Ascending aorta (tissue), 2 donors: ENCODE measurements at places on chromosomes 6 and 20.

DNA sequence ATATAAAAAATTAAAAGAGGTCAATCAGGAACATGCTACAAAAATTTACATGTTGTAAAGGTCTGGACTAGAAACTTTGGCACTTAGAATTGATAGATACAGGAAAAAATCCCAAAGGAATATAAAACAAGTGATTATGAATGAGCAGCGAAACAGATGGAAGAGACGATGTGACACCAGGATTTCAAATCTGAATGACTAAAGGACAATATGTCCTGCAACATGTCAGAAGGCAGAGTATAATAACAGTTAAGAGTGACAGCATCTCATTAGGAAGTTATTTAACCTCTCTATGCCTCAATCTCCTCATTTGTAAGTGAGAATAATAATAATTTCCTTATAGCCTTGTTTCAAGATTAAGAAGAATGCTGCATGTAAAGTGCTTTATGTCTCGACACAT lies 50.3 kb downstream of the FRK start:
- no peak overlapping the region for H3K4me3 ChIP-seq
- H3K36me3 ChIP-seq, result no peaks in the 10 kb centered on the region
- no peak for DNase-seq
- no peaks in the 10 kb centered on the region for H3K4me1 ChIP-seq
- H3K27me3 ChIP-seq, result no peaks in the 10 kb centered on the region

DNA sequence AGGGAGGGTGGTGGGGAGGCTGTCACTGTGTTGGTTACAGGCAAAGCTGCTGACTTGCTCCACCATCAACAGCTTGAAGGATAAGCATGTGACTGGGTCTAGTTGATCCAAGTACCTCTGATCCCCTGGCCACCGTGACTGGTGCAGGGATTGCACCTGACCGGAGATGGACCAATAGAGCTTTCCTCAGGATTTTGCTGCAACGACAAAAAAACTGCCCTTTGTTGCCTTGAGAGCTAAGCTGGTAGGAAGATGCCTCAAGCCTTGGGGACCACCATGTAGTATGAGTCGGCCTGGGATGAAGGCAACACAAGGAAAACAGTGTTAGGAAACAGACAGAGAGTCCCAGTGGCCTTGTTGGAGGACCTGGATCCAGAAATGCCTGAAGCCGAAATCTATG lies 1.8 kb downstream of the OCSTAMP start:
- H3K4me1 ChIP-seq, result no peaks in the 10 kb centered on the region
- no peaks in the 10 kb centered on the region for H3K27me3 ChIP-seq
- DNase-seq, result no peak
- no peaks in the 10 kb centered on the region for H3K36me3 ChIP-seq

DNA sequence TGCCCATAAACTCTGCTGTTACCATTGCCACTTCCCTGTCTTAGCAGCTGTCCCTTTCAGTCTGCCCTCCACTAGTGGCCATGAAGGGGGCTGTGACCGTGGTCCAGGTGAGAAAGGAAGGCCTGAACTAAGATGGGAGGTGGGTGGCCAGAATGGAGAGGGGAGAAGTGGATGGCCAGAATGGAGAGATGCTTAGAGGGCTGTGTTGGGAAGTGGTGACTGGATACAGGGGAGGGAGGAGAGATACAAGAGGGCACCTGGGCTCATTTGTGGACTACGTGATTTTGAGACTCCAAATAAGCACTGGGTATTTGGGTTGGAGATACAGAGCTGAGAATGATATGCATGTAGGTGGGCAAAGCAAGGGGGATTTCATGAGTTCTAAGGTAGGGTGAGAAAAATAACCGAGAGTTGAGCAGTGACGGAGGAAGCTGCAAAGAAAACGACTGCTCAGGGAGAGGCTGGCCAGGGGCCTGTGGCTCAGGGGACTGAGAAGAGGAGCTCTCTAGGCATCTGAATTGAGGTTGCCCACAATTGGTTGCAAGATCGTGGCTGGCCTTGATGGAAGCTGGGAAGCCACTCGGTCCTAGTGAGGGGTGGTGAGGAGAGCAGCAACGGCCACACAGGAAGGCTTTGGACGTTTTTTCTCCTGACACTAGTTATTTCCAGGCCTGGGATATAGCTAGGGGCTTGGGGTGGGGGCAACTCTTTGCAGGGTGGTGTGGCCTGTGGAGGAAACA lies 36.9 kb downstream of the PANK2 start:
- H3K36me3 ChIP-seq, result peaks cover 24% of the 10 kb centered on the region
- DNase-seq, result no peak
- H3K4me3 ChIP-seq, result no peak overlapping the region
- H3K27me3 ChIP-seq, result no peaks in the 10 kb centered on the region
- no peaks in the 10 kb centered on the region for H3K4me1 ChIP-seq

DNA sequence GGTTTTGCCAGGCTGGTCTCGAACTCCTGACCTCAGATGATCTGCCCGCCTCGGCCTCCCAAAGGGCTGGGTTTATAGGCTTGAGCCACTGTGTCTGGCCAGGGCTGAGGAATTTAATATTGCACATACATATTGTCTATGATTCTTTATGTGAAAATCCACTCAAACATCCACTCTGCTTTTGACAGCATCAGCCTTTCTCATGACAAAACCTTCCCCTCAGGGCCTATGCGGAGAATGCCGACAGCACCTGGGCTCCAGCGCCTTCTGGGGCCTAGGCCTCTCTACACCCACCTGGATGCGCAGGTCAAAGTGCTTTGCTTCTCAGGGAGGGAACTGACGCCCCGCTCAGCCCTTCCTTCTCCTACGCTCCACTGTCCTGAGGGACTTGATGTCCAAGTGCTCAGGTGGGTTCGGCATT lies 5.4 kb downstream of the RAMACL start:
- no peaks in the 10 kb centered on the region for H3K4me1 ChIP-seq
- no peak for DNase-seq
- H3K36me3 ChIP-seq, result no peaks in the 10 kb centered on the region
- no peak overlapping the region for H3K4me3 ChIP-seq

DNA sequence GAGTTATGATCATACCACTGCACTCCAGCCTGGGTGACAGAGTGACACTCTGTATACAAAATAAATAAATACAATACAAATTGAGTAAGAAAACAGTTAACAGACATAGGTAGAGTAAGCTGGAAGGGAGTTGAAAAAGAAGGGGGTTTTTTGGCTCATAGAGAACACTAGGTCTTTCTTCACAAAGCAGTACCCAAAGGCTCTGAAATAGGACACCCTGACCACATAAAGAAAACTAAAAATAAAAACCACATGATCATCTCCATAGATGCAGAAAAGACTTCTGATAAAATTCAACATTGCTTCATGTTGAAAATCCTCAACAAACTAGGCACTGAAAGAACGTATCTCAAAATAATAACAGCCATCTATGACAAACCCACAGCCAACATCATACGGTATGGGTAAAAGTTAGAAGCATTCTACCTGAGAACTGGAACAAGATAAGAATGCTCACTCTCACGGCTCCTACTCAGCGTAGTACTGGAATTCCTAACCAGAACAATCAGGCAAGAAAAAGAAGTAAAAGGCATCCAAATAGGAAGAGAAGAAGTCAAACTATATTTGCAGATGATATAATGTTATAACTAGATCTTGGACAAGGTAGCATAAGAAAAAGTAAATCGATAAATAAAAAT lies 48.6 kb downstream of the TOMM6 start:
- no peaks in the 10 kb centered on the region for H3K4me1 ChIP-seq
- H3K4me3 ChIP-seq, result no peak overlapping the region
- H3K27ac ChIP-seq, result no peak overlapping the region
- no peaks in the 10 kb centered on the region for H3K27me3 ChIP-seq

- no peak for DNase-seq
- peaks cover 2% of the 10 kb centered on the region for H3K4me1 ChIP-seq
- H3K36me3 ChIP-seq, result no peaks in the 10 kb centered on the region
- H3K27me3 ChIP-seq, result no peaks in the 10 kb centered on the region
These were observed 91.6 kb downstream of the PRND start for GRCh38 chr20:4813076-4813862.

DNA sequence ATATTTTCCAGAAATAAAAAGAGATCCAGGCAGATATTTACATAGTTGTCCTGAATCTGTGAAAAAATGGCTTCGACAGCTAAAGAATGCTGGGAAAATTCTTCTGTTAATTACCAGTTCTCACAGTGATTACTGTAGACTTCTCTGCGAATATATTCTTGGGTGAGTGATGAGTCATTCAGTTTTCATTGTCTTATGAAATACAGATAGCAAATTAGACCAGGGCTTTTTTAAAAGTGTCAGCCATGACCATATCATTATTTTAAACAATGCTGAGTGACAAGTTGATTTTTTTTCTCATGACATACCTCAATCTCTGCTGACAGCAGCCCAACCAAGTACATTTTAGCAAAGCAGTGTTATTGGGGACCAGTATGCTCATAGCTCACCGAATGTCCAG lies 32.8 kb downstream of the TSPYL4 start:
- H3K4me3 ChIP-seq, result no peak overlapping the region
- DNase-seq, result no peak
- H3K4me1 ChIP-seq, result no peaks in the 10 kb centered on the region
- H3K27ac ChIP-seq, result no peak overlapping the region
- H3K36me3 ChIP-seq, result peaks cover 5% of the 10 kb centered on the region

DNA sequence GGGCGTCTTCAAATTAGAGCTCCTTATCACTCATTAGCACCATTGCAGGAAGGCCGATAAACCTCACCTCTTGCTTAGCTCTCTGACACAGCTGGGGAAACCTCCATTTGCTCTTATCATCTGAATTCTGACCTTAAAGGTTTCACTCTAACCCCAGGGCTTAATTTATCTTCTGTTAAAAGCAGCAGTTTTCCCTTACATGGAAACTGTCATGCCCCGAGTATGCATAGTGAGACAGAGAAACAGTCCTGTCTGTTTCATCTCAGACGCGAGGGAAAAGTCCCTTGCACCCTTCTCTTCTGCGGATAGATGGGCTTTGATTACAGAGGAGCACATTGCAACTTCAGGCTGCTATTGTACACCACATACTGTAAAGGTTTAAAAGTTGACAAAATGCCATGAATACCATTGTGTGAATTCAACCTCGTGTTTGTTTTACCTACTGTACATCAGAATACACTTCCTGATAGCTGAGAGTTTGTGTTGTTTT lies 191.5 kb upstream of the BMP2 start:
- H3K4me3 ChIP-seq, result no peak overlapping the region
- no peak overlapping the region for H3K27ac ChIP-seq
- no peaks in the 10 kb centered on the region for H3K27me3 ChIP-seq
- H3K36me3 ChIP-seq, result no peaks in the 10 kb centered on the region

DNA sequence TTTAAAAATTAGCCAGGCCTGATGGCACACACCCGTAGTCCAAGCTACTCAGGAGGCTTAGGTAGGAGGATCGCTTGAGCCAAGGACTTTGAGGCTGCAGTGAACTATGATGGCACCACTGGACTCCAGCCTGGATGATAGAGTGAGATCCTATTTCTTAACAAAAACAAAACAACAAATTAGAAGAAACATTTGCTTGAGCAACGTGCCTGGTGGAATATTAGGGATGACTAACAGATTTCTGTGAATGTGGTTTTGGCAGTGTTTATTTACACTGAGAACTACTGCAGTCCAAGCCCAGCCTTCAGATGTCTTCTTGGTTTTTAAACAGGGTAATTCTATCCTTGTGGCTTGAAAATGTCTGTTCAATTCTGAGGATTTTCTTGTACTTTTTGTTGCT lies 9.2 kb downstream of the PPP1R3G start:
- no peaks in the 10 kb centered on the region for H3K27me3 ChIP-seq
- no peak overlapping the region for H3K27ac ChIP-seq
- H3K4me1 ChIP-seq, result no peaks in the 10 kb centered on the region
- H3K36me3 ChIP-seq, result no peaks in the 10 kb centered on the region
- H3K4me3 ChIP-seq, result no peak overlapping the region
- DNase-seq, result no peak
